ENCODE measurements at places on chromosomes 3 and 15. TPM values are rescaled to one million over a fixed set of nuclear protein-coding genes. Genes with fewer than 3 reads are reported as not detected.

GP5 gene
- total RNA-seq = not detected

CLSTN2 gene
- total RNA-seq = 3.6 TPM

TRH gene
- total RNA-seq = not detected

CCDC9B gene
- 26.3 TPM for total RNA-seq

GNB5 gene
- 4.2 TPM for total RNA-seq

COL6A6 gene
- total RNA-seq = 0.18 TPM

GRK7 gene
- total RNA-seq = 0.16 TPM

DUOXA2 gene
- not detected for total RNA-seq

GOLGA8G gene
- not detected for total RNA-seq

BSN gene
- total RNA-seq = 0.23 TPM

ALDH1A2 gene
- 26.7 TPM for total RNA-seq

GRCh38 chr3:184011230-184011876 is 6.3 kb downstream of the ABCC5 start:
- H3K4me3 ChIP-seq = no peak overlapping the region
- no peak for DNase-seq
- H3K36me3 ChIP-seq = no peaks in the 10 kb centered on the region
- H3K27me3 ChIP-seq = no peaks in the 10 kb centered on the region
- peak overlapping the region; percentile 98 for H3K27ac ChIP-seq
- H3K4me1 ChIP-seq = peaks cover 53% of the 10 kb centered on the region

DNA sequence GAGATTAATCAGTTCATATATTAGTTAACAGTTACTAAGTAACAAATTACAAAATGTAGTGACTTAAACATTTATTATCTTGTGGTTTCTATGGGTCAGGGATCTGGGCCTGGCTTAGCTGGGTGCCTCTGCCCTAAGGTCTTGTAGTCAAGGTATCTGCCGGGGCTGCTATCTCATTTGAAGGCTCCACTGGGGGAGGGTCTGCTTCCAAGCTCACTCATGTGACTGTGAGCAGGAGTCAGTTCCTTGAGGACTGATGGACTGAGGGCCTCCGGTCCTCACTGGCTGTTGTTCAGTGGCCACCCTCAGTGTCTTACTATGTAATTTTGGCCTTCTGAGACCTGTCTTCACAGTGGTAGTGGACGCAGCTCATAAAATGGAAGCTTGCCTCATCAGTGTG is 135.9 kb upstream of the PLXNA1 start:
- DNase-seq = no peak
- H3K36me3 ChIP-seq = no peaks in the 10 kb centered on the region
- H3K27ac ChIP-seq = no peak overlapping the region
- no peak overlapping the region for H3K4me3 ChIP-seq

DNA sequence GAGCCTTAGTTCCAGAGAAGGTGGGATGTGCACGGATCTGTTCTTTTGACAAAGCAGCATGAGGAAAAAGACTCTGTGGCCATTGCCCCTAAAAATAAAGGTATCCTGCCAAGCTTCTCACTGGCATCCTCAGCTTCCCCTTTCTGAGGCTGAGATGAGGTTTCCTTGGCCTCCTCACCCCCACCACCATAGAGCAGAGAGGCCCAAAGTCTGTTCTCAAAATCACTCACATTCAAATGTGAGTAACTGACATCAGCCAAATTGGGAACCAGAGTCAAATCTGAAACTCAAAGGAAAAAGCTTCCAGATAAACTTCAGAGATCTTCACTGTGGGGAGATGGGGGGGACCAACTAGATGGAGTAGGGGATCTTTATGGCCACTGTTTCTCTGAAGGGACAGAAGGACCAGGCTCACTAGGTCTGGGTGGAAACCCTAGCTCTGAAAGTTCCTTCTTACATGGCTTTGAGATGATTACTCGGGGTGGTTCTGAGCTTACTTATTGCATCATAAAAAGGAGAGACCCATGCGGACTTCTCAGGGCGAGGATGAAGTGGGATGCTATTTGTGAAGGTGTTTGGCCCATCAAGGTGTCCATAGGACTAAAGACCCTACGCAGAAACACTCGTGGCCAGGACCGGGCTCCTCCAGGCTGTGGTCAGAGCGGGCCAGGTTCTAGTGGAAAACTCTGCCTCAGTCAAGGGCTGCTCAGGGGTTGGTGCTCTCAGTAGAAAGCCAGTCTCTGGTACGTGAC is 61.5 kb upstream of the MEF2A start:
- no peak for DNase-seq
- H3K27me3 ChIP-seq = no peaks in the 10 kb centered on the region
- H3K4me1 ChIP-seq = peaks cover 32% of the 10 kb centered on the region
- no peaks in the 10 kb centered on the region for H3K36me3 ChIP-seq
- H3K27ac ChIP-seq = no peak overlapping the region

- DNase-seq = peak; percentile 26
- no peaks in the 10 kb centered on the region for H3K27me3 ChIP-seq
- H3K4me1 ChIP-seq = peaks cover 12% of the 10 kb centered on the region
- no peaks in the 10 kb centered on the region for H3K36me3 ChIP-seq
- H3K4me3 ChIP-seq = peak overlapping the region; percentile 43
- no peak overlapping the region for H3K27ac ChIP-seq
Observed at GRCh38 chr15:67967871-67968431, 86.2 kb upstream of the PIAS1 start.

- no peaks in the 10 kb centered on the region for H3K36me3 ChIP-seq
- no peaks in the 10 kb centered on the region for H3K27me3 ChIP-seq
- H3K4me1 ChIP-seq = no peaks in the 10 kb centered on the region
- H3K4me3 ChIP-seq = no peak overlapping the region
- no peak for DNase-seq
- no peak overlapping the region for H3K27ac ChIP-seq
Observed at GRCh38 chr3:86934851-86935250, 56.1 kb downstream of the VGLL3 start.

- no peaks in the 10 kb centered on the region for H3K4me1 ChIP-seq
- no peak overlapping the region for H3K4me3 ChIP-seq
- H3K27ac ChIP-seq = no peak overlapping the region
- no peaks in the 10 kb centered on the region for H3K27me3 ChIP-seq
- DNase-seq = no peak
Observed at GRCh38 chr3:9826815-9827573, 16.8 kb downstream of the RPUSD3 start.

GRCh38 chr3:98482717-98483482 is 14.6 kb upstream of the OR5K2 start:
- no peak overlapping the region for H3K4me3 ChIP-seq
- no peaks in the 10 kb centered on the region for H3K27me3 ChIP-seq
- no peak overlapping the region for H3K27ac ChIP-seq
- H3K4me1 ChIP-seq = no peaks in the 10 kb centered on the region

DNA sequence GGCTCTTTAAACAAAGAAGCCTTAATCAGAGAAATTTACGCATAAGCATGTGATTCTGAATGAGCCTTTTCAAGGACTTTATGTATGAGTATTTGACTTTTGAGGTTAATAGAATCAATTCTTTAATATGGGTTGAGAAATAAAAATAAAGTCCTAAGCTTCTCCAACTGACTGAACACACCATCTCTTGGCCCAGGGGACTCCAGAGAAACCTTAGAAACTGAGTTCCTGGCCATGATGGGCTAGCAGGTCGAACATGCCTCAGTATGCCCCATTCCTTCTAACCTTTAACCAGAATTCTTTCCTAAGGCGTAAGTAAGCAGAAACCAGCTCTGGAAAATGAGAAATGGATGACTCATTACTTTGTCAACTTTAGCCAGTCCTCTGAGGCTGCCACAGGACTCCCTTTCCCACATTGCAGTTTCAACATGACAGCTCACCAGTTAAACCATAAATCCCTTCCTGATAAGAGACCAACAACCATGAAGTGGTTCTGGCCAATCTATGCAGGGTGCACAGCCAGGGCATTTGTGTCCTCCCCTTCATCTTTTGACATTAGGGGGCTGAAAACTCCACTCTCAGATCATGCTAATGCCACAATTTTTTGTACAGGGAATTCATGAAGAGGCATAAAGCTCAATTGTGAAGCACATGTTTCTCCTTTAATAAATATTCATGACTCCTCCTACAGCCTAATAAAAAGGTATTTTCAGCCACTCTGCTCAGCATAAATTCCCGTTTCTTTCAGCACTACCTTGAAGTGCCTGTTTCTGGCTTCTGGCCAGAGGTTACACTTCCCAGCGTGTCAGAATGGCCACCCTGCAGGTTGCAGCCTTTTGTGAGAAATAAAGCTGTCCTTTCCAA is 33.3 kb downstream of the TM4SF18 start:
- peaks cover 12% of the 10 kb centered on the region for H3K4me1 ChIP-seq
- H3K27ac ChIP-seq = peak overlapping the region; percentile 65
- peak; percentile 54 for DNase-seq
- no peaks in the 10 kb centered on the region for H3K27me3 ChIP-seq

- no peak overlapping the region for H3K27ac ChIP-seq
- no peak for DNase-seq
- H3K36me3 ChIP-seq = no peaks in the 10 kb centered on the region
- H3K27me3 ChIP-seq = no peaks in the 10 kb centered on the region
- no peaks in the 10 kb centered on the region for H3K4me1 ChIP-seq
Observed at GRCh38 chr15:70526221-70526973, 237.0 kb downstream of the UACA start.

DNA sequence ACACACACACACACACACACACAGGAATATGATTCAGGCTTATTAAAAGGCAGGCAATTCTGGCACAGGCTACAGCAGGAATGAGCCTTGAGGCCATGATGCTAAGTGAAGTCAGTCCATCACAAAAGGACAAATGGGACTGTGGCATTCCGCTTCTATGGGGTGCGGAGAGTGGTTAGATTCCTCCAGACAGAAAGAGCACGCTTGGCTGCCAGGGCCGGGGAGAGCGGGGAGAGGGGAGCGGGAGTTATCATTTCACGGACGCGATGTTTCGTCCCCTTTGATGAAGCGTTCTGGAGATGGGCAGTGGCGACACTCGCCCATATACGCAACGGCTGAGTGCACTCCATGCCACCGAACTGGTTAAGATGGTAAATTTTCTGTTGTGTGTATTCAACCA is 58.5 kb upstream of the FAM174B start:
- no peaks in the 10 kb centered on the region for H3K27me3 ChIP-seq
- peak overlapping the region; percentile 89 for H3K4me3 ChIP-seq
- no peak for DNase-seq

DNA sequence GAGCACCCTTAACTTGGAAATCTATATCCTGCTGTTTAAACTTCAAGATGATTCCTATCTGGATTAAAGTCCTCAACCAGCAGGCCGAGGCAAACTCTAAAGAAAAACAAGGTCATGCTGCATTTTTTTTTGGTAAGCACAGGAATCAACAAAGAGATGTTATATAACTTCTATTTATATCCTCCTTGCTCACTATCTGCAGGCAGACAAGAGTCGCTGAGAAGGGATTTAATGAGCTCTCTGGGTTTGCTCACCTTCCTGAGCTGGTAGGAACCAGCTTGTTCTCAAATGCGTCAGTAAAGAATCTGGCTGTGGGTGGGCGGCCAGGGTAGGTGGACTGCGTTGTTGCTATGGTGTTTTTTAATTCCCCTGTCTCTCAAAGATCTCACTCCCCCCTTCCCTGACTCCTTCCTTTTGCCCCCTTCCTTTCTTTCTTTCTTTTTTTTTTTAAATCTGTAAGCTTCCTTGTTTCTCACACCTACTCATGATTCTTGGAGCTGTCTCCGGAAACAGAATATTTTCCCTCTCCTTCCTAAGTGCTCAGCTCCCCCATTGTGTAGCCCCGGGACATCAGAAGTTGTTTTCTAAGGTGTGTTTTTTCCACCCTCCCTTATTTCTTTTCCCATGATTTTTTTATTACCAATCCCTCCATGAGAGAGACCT is 228.8 kb upstream of the BHLHE40 start:
- peaks cover 54% of the 10 kb centered on the region for H3K4me1 ChIP-seq
- peak overlapping the region; percentile 78 for H3K27ac ChIP-seq
- H3K4me3 ChIP-seq = peak overlapping the region; percentile 14
- H3K27me3 ChIP-seq = no peaks in the 10 kb centered on the region

DNA sequence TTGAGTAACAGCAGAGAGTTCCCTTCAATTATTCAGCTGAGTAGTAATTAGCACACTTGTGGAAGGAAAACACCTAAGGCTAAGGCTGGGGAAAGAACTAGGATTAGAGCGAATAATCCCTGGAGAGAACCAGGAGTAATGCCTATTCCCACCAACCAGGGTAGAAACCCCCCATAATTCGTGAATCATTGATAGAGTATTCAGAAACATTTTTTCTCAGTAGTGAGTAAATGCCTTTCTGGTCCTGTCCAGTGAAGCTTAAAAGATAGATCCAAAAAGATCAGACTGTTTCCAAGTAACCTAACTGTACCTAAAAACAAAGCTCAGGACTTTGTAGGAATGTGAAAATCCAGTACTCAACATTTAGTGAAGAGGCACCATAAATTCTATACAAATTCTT is 71.2 kb downstream of the DGKG start:
- no peak overlapping the region for H3K27ac ChIP-seq
- H3K4me3 ChIP-seq = no peak overlapping the region
- H3K36me3 ChIP-seq = no peaks in the 10 kb centered on the region
- no peaks in the 10 kb centered on the region for H3K27me3 ChIP-seq
- no peaks in the 10 kb centered on the region for H3K4me1 ChIP-seq
- DNase-seq = no peak

DNA sequence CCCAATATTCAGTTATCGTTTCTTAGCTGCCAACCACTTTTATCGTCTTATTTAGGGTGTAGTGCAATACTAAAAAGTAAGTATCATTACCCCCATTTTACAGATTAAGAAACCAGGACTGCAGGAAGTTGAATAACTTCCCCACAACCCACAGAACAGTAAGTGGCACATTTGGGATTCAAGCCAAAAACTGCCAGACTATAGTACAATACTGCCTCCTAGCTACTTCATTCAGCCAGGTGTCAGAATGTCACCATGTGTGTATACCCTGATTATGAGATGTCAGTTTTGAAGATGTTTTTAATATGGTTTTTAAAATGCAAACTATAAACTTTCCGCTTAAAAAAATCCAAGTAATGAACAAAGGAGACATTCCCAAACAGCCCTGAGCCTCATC is 74.2 kb upstream of the PROK2 start:
- DNase-seq = no peak
- no peak overlapping the region for H3K27ac ChIP-seq
- H3K4me1 ChIP-seq = no peaks in the 10 kb centered on the region
- no peaks in the 10 kb centered on the region for H3K36me3 ChIP-seq
- H3K27me3 ChIP-seq = peaks cover 5% of the 10 kb centered on the region

- no peaks in the 10 kb centered on the region for H3K36me3 ChIP-seq
- no peak overlapping the region for H3K27ac ChIP-seq
- H3K4me3 ChIP-seq = no peak overlapping the region
- no peaks in the 10 kb centered on the region for H3K27me3 ChIP-seq
- H3K4me1 ChIP-seq = no peaks in the 10 kb centered on the region
Observed at GRCh38 chr15:100926258-100926657, 7.1 kb downstream of the LRRK1 start.

- H3K27me3 ChIP-seq = no peaks in the 10 kb centered on the region
- H3K4me3 ChIP-seq = no peak overlapping the region
- H3K4me1 ChIP-seq = peaks cover 14% of the 10 kb centered on the region
Observed at GRCh38 chr3:184348057-184348382, 10.6 kb downstream of the FAM131A start.

GRCh38 chr3:31013090-31013489 is 118.6 kb upstream of the GADL1 start:
- H3K4me3 ChIP-seq = no peak overlapping the region
- H3K36me3 ChIP-seq = no peaks in the 10 kb centered on the region
- no peak overlapping the region for H3K27ac ChIP-seq
- DNase-seq = no peak
- no peaks in the 10 kb centered on the region for H3K4me1 ChIP-seq
- H3K27me3 ChIP-seq = no peaks in the 10 kb centered on the region

GRCh38 chr3:197546307-197547085 is 9.3 kb downstream of the BDH1 start:
- H3K27ac ChIP-seq = no peak overlapping the region
- no peak for DNase-seq
- no peak overlapping the region for H3K4me3 ChIP-seq
- no peaks in the 10 kb centered on the region for H3K36me3 ChIP-seq
- peaks cover 8% of the 10 kb centered on the region for H3K4me1 ChIP-seq
- no peaks in the 10 kb centered on the region for H3K27me3 ChIP-seq

Data from gastrocnemius medialis (tissue), 4 donors.